Stimulated activated CD4-positive, alpha-beta T cell treated with anti-CD3 and anti-CD28 coated beads, Interleukin-15, amount 100 ng/mL, for 1 hour (primary cell): ENCODE measurements at places on chromosomes 11 and 22.

- no peak for DNase-seq
Observed at GRCh38 chr22:43978558-43978957, 23.3 kb downstream of the SAMM50 start.

GRCh38 chr11:75014129-75014528 is 25.4 kb downstream of the NEU3 start:
- no peak for DNase-seq

DNA sequence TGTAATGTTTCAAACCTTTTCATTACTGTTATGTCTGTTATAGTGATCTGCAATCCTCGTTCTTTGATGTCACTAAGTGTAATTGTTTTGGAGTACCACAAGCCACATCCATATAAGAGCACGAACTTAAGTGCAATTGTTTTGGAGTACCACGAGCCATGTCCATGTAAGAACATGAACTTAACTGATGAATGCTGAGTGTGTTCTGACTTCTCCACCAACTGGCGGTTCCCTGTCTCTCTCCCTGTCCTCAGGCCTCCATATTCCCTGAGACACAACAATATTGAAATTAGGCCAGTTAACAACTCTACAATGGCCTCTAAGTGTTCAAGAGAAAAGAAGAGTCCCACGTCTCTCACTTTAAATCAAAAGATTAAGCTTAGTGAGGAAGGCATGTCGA is 23.5 kb downstream of the TESMIN start:
- no peak for DNase-seq

DNA sequence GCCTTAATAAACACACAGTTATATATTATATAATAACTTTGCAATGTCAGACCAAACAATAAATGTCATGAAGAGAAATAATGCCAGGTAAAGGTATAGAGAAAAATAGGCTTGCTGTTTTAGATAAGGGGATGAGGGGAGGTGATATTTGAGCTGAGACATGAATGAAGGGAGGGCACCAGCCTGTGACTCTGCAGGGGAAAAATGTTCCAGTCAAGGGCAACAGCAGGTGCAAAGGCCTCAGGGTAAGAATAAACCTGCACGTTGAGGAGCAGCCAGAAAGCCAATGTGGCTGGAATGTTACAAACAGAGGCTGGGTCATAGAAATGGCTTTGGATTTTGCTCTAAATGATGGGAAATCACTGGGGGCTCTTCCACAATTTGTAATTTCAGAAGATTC is 519.6 kb downstream of the SOX6 start:
- no peak for DNase-seq

DNA sequence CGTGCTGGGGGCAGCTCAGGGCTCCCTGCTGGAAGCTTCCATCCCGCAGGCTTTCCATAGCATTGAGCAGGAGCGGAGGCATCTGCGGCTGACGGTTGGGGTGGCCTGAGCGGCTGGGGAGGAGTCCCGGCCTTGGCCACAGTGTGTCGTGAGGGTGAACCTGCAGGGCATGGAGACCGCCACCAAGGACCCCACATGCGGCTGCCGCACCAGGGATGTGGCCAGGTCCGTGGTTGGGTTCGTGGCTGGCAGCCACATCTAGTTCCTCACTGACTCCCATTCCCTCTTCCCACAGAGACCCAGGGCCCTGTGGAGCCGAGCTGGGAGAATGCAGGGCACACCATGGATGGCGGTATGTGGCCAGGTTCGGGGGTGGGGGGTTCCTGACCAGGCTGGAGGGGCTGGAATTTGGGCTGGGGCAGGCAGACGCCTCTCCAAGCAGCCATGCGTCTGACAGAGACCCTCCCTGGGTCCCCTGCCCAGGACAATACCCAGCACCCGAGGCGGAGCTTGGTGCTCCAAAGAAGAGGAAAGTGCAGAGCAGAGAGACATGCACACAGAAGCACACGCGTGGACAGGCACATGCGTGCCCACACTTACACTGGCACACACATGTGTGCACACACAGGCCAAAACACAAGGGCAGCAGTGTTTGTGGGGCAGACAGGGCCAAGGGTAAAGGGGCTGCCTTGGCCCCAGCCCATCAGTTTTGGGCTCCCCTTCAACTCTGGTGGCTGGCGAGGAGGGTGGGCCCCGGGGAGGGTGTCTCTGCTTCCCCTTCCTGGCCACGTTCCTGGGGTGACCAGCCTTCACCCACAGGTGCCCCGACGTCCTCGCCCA is 2.7 kb downstream of the MUC5B start:
- DNase-seq: no peak

DNA sequence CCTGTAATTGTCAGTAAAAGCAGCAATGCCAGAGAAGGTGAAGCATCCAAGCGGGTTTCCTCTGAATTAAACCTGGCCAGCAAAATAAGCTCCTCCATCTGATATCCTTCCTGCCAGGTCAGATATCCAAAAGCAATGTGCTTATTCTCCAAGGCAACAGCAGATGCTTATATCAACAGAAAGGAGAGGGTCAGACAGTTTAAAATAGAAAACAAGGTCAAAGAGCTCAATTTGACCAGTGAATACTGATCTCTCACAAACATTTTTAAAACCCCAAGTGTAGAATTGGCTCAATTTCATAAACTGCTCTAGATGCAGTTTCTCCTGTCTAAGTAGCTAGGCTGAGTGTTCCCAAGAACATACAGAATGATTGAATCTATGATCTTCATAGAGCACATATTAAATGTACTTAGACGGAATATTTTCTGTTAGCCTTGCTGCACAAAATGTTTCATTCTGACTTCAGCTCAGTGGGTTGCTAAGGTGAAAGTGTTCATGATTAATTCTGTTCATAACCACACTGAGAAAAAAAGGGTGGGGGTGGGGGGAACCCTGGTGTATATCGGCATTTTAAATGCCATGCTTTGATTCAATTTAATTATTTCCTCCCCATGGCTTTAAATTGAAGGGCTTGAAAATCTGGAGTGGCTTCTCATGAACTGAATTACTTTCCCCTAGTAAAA is 174.2 kb upstream of the ARHGAP20 start:
- no peak for DNase-seq

GRCh38 chr11:34926101-34926830 is 9.8 kb downstream of the PDHX start:
- DNase-seq: no peak

GRCh38 chr11:68763181-68763721 is 11.9 kb upstream of the TESMIN start:
- no peak for DNase-seq

DNA sequence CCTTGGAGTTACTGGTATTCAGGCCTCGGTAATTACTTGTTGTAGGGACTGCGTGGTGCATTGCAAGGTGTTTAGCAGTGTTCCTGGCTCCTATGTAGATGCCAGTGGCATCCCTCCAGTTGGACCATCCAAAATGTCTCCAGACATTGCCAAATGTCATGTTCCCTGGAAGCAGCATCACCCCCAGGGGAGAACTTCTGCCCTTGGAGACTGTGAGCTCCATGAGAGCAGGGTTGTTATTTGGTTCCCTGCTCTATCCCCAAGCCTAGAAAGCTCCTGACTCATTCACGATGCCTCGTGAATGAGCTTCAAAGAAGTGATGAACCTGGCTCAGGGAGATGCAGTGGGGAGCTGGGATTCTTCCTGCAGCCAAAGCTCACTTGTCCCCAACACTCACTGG is 4.8 kb upstream of the CD248 start:
- no peak for DNase-seq

DNA sequence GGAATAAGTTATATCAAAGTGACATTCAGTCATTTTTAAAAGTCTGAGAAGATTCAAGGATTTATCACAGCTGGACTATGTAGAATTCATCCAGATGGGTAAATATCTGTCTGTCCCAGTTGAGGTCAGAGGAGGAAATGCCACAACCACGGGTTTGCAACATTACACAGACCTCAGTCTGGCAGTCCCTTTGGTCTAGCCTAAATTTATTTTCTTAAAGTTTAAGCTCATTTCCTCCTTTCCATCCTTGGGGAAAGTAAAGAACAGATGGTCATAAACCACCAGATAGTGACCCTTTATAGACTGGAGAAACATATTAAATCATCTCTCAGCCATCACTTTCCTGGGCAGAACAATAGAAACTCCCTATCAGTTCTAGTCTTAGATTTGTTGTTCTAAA is 238.4 kb upstream of the DDI1 start:
- DNase-seq: no peak

DNA sequence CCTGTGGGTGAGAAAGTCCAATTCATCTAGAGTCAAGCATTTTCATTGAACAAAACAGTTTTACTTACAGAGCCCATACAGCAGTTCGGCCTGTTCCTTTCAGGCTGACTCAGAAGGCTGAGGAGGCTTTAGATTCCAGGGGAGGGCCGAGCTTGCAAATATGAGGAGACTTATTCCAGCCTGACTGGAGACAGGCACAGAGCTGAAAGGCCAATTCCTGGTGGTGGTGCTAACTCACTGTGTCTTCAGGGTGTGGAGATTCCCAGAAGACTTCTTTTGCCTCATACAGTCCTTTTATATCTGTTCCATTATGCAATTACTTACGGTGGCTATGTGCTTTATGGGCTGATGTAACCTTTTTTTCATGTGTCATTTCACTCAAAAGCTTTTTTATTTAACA is at the start of gene OR51E2:
Gene OR51E2 (minus strand): TSS at position 269 of the 400 bp plus-strand sequence. CDS start 15,142 bp downstream, outside the sequence.
- no peak for DNase-seq

DNA sequence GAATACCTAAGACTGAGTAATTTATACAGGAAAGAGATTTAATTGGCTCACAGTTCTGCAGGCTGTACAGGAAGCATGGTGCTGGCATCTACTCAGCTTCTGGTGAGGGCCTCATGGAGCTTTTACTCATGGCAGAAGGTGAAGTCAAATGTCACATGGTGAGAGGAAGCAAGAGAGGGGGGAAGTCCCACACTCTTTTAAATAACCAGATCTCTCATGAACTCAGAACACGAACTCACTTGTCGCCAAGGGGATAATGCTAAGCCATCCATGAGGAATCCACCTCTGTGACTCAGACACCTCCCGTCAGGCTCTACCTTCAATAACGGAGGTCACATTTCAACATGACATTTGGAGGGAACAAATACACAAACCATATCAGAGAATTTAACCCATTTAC is 42.2 kb downstream of the BIRC2 start:
- no peak for DNase-seq

GRCh38 chr22:34972191-34972897 is 93.6 kb upstream of the ISX start:
- no peak for DNase-seq
